ENCODE measurements at places on chromosomes 1 and 21.

DNA sequence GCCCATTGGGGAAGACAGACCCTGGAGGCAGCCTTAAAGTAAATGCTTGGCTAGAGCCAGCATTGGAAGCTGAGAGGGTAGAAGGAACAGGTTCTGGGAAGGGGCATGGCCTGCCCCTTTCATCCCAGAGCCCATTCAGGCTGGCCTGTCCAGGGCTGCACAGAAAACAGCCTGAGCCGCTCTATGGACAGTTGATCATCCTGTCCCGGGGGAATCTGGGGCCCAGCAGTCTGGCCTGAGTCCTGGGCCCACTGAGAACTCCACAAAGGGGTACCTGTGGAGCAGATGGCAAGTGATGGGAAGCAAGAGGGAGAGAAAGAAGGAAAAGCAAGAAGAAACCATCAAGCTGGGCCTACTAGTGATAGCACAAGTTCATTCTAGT lies 13.2 kb downstream of the TMEM81 start:
- no peak for DNase-seq

GRCh38 chr1:217369271-217369981 lies 261.5 kb downstream of the GPATCH2 start:
- no peak for DNase-seq

GRCh38 chr1:222095606-222096475 lies 354.0 kb upstream of the DUSP10 start:
- no peak for DNase-seq

DNA sequence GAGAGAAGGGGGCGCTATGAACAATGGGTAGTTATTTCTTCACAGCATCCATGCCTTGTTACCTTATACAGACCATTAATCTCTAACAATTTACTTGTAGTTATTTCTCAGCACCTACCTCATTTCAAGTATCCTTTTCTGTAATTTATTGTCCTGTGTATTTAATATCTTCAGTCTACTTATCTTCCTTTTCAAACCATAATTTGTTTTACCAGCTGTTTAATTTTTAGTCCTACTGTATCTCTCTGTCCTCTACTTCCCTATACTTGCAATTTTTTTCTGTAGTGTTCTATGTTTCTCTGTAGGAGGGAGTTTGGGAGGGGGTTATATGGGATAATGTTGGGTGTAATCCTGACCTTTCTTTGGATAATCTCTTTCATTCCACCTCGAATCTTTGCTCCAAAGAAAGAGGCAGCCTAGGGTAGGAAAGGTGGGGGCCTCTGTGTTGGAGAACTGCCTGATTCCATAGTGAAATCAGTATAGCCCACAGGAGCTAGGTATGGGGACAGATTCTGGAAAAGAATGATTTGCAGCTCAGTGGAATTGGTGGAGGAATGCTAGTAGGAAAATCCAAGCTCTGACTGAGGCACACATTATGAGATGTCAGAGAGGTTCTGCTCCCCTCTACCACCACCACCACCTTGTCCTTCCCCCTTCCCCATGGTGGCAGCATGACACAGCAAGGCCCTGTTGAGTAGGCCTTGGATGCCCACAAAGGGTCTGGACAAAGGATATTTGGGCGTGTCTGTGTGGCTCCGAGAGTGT lies 642 bp downstream of the MLLT11 start:
- DNase-seq = no peak

GRCh38 chr1:10891091-10891490 lies 94.6 kb upstream of the CASZ1 start:
- DNase-seq = no peak

GRCh38 chr1:109925159-109925990 lies 14.7 kb downstream of the CSF1 start:
- no peak for DNase-seq

DNA sequence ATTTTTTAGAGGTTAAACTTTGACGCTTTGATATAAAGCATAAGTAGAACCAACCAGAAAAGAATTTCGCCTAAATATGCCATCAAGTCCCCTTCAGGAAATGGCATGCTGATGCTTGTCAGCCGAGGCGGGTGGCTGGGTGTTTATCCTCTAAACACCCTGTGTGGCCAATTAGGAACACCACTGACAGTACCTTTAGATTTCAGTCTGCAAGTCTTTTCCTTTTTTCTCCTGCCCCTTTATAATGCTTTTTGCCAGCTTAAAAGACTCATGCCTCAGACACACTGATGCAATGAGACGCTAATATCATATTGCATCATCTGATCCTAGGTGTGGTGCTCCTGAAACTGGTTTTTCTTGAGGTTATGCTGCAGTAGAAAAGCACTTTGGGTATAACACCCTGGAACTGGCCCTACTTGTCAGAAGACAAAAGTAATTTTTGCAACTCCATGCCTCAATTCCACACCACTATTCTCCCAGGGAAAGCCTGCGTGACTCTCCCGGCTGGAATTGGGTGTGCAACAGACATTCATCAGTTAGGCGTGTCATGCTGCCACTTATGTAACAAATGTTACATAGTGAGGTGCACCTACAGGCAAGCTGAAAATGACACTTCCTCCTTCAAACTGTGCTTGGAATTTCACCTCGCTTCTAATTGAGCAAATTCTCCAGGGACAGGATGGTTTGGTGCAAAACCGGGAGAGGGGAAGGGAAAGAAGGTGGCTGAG lies 2.0 kb upstream of the RCC2 start:
- no peak for DNase-seq

DNA sequence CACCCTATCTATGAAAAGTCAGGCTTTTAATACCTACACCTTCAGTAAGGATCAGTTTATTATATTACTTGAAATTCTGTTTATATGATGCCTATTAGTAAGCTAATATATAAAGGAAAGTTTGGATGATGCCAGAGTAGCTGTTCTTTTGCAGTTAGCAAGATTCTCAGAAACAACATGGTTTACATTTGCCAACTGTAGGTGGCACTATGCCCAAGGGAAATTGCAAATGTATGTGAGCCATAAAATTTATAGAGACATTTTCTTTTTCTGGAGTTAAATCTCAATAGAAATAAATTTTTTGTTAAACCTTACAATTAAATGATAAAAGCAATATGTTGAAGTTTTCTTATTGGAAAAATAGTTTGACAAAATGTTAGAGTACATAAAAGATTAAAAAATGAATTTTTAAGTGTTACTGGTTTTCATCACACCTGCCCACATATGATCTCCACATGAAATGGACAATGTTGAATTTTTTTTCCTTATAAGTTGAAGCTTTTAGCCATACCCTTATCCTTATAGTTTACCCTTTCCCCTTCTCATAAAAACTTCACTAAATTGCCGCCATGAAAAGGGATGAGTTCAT lies 32.1 kb upstream of the EPHX4 start:
- DNase-seq = no peak

- no peak for DNase-seq
These were observed 370.6 kb upstream of the NCAM2 start for GRCh38 chr21:20627594-20627993.

DNA sequence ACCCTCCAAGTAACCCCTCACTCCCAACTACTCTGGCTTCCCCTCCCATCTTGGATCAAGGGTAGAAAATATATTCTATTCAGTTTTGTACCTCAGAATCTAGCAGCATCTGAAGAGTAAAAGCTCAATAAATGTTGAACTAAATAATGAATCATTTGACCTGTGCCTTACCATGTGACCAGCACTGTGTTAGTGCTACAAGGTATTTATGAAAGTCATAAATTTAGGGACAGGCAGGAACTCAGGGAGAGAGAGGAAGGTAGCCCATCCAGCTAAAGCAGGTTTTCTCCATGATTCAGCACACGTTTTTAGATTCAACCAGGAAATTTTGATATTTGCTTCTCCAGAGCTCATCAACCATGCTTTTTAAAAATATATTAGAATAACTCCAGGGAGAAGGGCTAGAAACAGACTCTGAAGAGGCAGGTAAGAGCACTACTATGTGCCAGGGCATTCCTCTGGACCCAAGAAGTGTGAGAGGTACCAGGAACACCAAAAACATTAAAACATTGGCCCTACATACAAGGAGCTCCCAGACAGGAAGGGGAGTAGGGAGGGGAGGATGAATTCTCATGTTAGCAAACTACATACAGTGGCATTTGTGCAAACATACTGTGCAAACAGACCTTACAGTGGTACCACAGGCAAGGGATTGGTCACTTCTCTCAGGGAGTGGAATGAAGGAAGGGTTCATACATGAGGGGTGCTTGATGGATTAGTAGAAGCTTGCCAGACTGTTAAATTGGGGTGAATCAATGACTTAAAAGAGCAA lies 64.3 kb downstream of the FYB2 start:
- no peak for DNase-seq

GRCh38 chr1:218557731-218558130 lies 212.6 kb downstream of the TGFB2 start:
- no peak for DNase-seq

GRCh38 chr1:225950905-225951497 lies 10.0 kb upstream of the LEFTY2 start:
- no peak for DNase-seq

DNA sequence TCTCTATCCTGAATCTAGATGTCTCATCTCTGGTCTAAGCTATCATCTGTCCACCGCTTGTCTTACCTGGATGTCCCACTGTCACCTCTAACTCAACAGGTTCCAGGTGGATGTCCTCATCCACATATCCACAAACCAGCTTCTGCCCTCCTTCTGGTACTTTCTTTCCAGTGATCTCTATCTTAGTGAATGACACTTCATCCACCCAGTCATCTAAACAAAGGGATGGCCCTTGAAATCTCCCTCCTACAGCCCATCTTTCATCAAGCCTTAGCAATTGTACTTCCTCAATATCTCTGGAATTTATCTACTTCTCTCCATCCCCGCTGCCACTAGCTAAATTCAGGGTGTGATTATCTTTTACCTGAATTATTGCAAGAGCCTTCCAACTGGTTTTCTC lies 33.9 kb upstream of the SERBP1 start:
- no peak for DNase-seq

DNA sequence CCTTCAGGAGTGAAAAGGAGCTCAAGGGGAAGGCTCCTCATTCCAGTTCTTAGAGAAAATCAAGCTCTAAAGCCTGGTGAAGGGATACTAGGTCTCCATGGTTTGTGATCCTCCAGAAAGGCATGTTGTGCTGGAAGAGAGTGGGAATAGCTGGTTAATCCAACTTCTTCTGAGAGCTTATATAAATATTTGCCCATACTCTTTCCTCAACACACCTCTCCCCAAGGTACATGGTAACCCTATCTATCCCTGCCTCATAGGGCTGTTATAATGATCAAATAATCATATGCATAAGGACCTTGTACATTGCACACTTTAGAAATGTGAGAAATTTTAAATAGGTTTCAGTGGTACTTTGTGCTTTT lies 14.6 kb downstream of the XKR8 start:
- no peak for DNase-seq

GRCh38 chr1:185368313-185368855 lies 51.3 kb upstream of the IVNS1ABP start:
- DNase-seq = no peak

DNA sequence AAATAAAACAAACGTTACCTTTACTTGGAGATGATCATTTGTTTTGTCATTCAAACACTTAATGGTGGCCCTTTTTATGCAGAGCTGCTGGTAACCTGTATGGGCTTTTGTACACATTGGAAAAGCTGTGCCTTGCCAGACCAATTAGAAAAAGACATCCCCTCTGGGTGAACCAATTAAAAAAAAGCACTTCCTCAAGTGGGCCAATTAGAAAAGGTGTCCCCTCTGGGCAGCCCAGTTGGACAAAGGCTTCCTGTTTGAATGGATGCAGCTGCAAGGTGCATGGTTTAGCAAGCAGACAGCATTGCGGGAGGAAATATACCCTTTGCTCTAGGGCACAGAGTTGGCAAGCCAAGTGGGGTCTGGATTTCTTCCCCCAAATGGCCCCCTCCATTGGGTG lies 21.6 kb downstream of the HUNK start:
- no peak for DNase-seq

- no peak for DNase-seq
These were observed 11.7 kb downstream of the ITLN2 start for GRCh38 chr1:160942926-160943325.

DNA sequence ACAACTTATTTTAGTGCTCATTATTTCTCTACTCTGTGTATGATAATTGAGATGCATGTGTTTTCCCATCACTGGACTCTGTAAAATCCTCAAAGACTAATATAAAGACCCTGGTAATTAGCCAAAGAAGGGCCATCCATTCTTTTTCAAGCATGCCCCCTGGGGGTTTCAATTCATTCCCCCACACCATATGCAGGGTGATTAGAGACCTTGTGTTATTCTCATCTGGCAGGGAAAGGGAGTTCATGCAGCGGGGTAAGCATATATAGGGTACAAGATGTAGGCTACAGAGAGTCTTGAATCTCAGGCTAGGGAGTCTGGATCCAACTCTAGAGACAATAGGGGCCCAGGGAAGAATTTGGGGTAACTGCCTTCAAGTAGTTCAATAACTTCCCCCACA lies 166.5 kb downstream of the TNR start:
- DNase-seq = no peak

- no peak for DNase-seq
These were observed at the start of gene IL23R for GRCh38 chr1:67166196-67166595. IL23R (plus strand) TSS chr1:67166454; CDS start chr1:67168121, 1,667 bp downstream.

DNA sequence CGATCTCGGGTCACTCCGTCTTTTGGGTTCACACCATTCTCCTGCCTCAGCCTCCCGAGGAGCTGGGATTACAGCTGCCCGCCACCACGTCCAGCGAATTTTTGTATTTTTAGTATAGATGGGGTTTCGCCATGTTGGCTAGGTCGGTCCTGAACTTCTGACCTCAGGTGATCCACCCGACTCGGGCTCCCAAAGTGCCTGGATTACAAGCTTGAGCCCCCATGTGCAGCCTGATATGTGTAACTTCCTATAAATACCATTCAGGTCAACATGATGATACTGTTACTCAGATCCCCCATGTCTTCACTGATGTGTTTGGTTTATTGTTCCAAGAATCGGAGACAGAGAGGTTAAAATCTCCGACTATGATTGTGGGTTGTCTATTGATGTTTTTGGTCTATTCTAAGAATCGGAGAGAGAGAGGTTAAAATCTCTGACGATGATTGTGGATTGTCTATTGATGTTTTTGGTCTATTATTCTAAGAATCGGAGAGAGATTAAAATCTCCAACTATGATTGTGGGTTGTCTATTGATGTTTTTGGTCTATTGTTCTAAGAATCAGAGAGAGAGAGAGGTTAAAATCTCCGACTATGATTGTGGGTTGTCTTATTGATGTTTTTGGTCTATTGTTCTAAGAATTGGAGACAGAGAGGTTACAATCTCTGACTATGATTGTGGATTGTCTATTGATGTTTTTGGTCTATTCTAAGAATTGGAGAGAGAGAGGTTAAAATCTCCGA lies 17.0 kb downstream of the C1orf159 start:
- DNase-seq = no peak

DNA sequence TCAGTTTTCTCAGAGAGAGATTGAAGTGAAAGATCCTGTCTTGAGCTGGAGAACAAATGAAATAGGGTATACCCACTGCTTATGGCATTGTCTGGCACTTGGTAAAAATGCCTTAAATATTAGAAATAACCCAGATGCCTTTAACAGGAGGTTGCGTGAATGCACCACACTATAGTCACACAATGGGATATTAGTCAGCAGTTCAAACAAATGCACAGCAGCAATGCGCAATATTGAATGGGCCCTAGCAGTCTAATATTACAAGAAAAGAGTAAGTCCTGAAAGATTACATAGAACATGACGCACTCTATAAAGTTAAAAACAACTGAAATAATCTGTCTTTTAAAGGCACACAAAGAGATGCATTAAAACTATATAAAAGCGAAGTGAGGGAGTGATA lies 161.1 kb downstream of the EDEM3 start:
- no peak for DNase-seq

Data from GOT3 (cell line).